ENCODE measurements at places on chromosomes 7 and 10.
A peak's percentile ranks its signal among the peaks of the same experiment; 100 is the strongest.

DNA sequence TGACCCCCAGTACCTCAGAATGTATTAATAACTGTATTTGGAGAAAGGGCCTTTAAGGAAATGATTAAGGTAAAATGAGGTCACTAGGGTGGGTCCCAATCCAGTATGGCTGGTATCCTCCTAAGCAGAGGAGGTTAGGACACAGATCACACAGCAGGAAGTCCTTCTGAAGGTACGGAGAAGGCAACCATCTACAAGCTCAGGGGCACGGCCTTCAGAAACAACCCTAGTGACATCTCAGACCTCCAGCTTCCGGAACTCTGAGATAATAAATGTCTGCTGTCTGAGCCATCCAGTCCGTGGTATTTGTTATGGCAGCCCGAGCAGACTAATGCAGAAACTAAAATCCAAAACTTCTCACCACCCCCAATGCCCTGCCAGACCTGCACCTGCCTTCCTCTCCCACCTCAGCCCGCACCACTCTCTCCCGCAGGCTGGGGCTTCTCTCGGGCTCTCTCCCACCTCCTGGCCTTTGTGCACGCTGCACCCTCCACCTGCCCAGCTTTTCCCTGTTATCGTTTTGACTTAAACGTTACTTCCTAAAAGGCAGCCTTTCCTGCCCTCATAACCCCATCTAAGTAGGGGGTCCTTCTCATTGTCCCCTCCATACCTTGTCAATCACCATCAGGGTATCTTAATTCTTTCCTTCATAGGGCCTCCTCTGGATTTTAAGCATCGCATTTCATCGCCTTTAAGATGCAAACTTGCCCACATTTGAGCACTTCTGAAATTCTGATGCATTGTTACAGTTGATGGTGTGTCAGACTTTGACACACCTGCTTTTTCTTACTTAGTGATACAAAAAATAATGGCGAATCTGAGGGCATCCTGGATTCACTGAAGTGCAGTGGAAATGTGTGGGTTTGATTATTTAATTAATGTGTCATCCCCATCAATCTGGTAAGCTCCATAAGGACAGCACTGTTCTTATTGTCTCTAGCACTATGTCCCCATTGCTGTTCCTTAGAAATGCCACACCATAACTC is 32.2 kb upstream of the AQP1 start:
- no peak for DNase-seq

DNA sequence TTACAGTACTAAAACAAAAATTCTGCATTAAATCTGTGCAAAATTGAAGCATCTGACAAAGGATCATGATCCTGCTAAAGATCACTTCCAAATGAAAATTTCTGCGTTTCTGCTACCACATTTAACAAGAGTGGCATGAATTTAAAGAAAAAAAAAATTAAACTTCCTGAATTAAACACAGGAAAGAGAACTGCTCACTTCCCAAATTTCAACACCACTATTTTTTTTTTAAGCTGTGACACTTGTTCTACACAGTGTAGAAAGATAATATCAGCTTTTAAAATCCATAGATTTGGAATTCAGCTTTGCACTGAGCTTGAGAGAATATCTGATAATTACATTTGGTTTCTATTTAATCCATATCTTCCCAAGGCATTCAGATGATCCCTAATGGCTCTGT is 73.6 kb downstream of the EPC1 start:
- no peak for DNase-seq

DNA sequence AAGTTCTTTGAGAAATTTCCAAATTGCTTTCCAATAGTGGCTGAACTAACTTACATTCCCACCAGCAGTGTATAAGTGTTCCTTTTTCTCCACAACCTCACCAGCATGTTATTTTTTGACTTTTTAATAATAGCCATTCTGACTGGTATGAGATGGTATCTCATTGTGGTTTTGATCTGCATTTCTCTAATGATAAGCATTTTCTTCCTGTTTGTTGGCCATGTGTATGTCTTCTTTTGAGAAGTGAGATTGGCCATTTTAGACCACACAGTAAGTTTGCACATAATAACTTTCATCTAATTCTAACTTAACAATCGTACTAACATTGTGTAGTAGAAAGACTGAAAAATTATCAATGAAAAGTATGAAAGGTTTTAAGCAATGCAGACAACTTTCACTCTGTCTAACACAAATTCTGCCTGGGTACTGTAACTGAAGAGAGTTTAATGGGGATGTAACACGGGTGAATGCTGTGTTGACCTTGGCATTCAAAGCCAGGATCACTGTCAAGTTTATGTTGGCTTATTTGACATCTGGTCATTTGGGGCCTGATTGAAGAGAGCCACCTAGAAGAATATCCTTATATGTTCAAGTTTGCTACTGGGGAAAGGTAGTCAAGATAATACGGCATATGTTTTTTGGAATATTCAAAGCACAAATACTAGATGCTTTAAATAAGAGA is 50.4 kb downstream of the FAM171A1 start:
- no peak for DNase-seq

- no peak for DNase-seq
These were observed 253.1 kb downstream of the PRKG1 start for GRCh38 chr10:51327432-51327831.

- DNase-seq = no peak
These were observed 52.9 kb downstream of the ZNF22 start for GRCh38 chr10:45053569-45054100.

DNA sequence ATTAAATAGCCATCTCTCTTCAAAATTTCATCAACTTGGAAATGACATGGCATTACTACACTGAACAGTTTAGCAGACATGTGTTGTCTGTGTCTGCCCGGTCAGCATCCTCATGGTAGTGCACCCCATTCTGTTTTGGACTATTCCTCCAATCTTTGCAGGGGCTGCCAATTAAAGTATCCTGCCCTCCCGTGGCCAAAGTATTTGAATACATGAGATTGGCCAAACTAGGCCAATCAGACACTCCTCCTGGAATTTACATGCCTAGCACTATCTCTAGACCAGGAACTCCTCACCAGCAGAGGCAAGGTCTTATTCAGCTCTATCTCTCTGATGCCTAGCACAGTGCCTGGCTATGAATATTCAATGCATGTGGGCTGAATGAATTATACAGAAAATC is 4.4 kb downstream of the SHTN1 start:
- DNase-seq = no peak

GRCh38 chr10:97923057-97923456 is 73.4 kb downstream of the GOLGA7B start:
- no peak for DNase-seq

DNA sequence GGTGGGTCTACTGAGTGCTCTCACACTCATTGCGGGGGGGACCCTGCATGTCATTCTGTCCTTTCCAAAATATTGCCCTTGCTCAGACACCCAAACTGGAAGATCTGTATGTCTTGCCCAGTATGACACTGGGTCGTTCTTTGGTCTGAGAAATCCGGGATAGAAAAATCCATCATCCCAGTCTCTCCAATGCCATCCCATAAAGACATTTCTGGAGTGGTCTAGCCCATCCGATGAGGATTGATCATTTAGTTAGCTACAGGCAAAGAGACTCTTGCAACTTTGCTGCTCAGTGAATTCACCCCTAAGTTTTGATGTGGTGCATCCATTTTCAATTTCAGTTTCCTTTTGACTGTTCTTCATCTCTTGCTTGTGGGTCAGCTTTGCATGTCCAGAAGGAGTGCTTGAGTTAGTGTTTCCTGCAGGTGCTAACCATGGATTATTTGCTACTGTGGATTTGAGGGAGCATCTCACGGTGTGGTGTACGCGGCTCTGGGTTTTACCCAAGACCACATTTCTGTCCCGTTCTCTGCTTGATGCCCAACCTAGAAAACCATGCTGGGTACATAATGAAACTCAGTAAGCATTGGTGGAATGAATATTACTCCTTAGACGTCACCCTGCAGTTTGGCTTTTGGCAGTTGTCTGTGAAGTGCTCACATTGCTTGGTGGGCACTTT is 247.0 kb upstream of the MKI67 start:
- DNase-seq = no peak

GRCh38 chr10:93821051-93821772 is 63.5 kb downstream of the LGI1 start:
- peak; percentile 58 for DNase-seq

GRCh38 chr7:40156988-40157387 is 22.2 kb downstream of the SUGCT start:
- no peak for DNase-seq

DNA sequence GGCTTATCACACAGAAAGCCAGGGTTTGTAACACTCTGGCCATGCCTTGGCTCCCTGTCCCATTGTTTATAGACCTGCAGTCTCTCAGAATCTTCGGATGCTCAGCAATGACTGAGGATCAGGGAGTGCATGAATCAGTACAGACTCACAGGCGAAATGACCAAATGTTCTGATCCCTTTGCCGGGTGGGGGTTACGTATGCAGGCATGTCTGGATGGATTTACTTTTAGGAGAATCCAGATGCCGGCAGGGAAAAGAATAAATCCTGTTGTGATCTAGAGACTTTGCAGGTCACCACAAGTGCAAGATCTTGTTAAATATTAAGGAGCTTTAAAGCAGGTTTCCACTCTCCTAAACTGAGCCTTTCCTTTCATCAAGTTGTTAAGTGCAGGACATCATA is 149.5 kb downstream of the SFMBT2 start:
- no peak for DNase-seq

DNA sequence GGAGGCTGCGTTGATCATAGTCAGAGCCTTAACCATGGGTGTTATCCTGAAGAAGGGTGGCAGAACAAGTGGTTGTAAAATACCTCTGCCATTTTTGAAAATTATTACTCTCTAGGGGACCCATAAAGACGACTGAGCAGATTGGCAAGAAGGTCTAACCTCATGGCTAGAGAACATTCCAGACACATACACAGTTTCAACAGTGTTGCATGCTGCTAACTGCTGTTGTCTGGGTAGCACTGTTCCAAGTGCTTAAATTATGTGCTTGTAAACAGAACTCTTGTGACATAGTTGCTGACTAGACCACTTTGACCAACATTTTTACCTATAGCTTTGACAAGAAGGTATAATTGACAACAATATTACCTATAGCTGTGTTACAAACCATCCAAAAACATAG is 46.1 kb upstream of the FOXP2 start:
- DNase-seq = peak; percentile 20

DNA sequence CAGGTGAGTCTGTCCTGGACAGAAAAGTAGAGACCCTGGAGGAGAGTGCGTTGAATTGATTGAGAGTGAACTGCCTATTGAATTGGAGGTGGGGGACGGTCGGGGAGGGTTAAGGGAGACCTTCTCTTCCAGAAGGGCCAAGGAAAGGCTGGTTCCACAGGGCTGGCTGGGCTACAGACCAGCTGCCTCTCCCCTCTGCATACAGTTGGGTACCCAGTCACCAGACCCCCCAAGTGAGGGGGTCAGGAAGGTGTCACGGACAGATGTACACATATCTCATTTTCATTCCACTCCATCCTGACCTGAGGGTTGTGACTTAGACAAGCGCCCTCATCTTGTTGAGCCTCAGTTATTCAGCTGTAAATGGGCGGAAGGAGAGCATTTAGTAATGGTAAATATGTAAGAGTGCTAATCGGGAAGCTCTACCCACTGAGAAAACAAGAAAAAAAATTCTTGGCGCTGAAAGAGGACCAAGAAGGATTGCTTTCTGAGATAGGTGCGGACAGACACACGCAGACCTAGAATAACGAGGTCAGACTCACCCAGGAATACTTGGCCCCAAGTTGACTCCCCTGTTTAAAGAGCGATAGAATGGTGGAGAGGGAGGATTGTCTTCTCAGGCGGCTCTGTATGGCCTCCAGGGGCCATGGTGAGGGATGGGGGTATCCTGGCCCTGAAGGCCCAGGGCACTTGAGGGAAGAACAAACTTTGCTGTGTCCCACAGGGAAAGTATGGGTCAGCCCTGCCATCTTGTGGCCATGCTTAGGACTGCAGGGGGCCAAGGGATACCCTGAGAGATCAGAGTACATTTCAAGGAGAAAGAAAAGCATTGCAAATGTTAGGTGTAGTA is 7.2 kb upstream of the MBL2 start:
- peak; percentile 53 for DNase-seq

GRCh38 chr7:7051206-7051877 is 131.0 kb upstream of the C1GALT1 start:
- peak; percentile 53 for DNase-seq

DNA sequence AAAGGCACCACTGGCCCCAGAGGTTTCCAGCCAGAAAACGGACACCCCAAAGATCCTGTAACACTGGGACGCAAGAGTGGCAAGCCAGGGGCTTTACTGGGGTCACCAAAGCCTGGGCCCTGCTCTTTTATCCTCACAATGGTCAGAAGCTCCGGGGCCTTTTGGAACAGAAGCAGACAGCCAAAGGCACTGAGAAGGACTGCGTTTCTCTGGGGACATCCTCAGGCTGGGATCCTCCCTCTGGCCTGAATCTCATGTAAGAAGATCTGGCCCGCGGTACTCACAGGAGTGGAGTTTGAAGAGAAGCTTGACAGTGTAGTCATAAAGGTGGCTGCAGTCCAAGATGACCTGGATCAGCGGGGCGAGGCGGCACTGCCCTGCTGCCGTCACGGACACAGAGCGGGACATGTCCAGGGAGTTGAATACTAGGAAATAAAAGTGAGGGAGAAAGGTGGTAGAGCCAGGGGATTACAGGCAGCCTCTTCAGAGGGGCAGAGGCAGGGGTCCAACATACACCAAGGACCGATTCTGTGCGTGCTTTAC is 81.4 kb downstream of the SPDYE5 start:
- no peak for DNase-seq

DNA sequence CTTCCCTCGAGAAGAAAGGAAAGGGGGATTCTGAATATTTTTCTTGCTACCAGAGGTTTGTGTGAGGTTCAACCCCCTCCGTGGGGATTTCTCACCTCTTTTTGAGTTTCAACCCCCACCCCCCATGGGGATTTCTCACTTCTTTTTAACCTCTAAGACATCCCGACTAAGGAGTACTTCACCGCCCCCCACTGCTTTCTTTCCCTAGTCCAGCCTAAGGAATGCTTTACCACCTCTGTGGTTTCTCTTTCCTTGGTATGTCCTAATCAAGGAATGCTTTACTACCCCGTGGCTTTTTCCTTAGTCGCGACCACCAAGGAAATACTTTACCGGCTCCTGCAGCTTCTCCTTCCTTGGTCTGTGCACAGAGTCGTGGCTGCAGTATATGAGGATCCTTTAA is 149.4 kb downstream of the LYZL1 start:
- DNase-seq = no peak

DNA sequence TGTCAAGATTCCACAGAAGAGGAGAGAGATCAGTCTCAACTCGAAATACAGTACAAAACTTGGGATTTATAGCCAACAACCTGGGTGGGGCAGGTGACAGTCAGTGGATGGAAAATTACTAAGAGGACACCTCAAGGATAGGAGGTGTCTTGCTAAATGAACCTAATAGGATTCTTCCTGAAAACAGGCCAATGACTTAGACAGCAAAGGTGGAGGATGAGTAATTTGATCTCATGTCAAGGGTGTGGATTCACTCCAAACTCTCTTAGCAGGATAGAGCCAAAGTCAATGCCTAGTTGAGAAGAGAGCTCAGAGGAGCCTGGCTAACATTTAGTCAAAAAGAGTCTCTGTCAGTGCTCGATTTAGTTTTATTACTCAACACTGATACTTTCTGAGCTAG is 106.7 kb upstream of the INSYN2A start:
- no peak for DNase-seq

- DNase-seq = no peak
These were observed 634.7 kb downstream of the KCNMA1 start for GRCh38 chr10:77002872-77003271.

- peak; percentile 97 for DNase-seq
These were observed 23.8 kb upstream of the IFIT2 start for GRCh38 chr10:89278034-89278535.

Data from AG10803 (cell line).